ENCODE measurements at places on chromosomes 3 and 15.

DNA sequence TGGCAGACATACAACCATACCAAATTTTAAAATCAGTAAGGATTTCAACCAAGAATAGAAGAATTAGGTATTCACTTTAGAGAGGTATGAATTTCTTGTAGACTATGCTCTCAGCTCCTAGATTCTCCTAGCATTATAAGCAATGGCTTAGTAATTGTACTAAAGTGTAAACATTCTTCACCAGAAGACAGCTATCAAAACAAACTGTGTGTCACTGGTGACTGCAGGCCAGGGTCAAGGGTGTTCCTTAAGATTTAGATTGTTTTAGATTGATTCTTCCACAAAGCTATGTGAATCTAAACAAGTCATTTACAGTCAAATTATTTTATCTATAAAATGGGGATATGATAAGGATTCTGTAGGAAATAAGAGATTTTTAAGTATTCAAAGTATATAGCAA lies 23.1 kb upstream of the GP5 start:
- DNase-seq, result peak; percentile 49

GRCh38 chr15:84778194-84778593 lies 29.8 kb downstream of the ZNF592 start:
- DNase-seq, result no peak

DNA sequence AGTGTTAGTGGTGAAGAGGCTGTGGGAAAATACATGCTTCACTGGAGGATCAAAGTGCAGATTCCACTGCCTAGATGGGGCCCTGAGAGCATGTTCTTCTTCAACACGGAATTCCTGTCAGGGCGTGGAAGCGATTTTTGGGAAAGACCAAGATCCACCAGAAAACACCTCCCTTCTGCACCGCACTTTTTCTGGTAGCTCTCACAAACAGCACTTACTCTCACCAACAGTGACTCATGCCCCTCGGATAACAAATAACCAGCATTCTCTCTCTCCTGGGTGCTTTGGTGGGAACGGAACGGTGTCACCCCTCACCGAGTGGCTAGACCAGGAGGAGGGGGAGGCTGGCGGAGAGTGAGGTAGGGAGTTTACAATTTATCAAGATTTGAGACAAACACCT lies 40.1 kb downstream of the ADAMTSL3 start:
- no peak for DNase-seq

GRCh38 chr15:78090422-78091063 lies 1.8 kb upstream of the SH2D7 start:
- no peak for DNase-seq

DNA sequence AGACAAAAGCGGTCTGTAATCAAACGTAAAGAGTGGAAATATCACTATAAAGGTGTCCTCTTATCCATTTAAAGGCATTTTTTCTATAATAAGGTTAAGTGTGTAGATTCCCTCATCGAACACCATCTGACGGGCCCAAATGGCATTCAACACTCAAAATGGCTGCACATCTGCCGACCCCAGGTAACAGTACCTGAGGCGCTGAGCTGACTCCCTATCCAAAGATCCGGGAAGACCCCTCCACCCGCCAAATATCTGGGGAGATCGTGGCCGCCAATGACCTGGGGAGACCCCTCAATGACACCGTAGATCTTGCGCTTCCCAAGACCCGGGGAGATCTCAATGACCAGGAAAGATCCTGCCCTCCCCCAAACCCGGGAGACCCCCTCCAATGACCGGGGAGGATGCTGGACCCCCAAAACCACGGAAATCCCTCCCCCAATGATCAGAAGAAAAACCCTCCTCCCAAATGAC lies 476 bp downstream of the IP6K2 start:
- DNase-seq, result no peak

GRCh38 chr15:35444557-35445204 lies 101.3 kb downstream of the DPH6 start:
- DNase-seq, result peak; percentile 59

DNA sequence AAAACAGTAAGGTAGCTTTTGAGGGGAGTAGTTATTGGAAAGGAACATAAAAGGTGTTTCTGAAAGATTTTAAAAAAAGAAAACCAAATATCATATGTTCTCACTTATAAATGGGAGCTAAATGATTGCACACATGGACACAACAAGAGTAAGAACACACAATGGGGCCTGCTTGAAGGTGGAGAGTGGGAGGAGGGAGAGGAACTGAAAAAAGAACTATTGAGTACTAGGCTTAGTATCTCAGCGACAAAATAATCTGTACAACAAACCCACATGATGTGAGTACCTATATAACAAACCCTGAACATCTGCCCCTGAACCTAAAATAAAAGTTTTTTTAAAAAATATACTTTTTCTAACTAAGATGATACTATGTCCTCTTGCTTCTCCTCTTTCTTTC lies 138.3 kb downstream of the CGGBP1 start:
- DNase-seq, result no peak

- DNase-seq, result no peak
Observed at GRCh38 chr3:89932882-89933281, 825.5 kb downstream of the EPHA3 start.

GRCh38 chr3:154971341-154971740 lies 108.8 kb upstream of the MME start:
- DNase-seq, result no peak

DNA sequence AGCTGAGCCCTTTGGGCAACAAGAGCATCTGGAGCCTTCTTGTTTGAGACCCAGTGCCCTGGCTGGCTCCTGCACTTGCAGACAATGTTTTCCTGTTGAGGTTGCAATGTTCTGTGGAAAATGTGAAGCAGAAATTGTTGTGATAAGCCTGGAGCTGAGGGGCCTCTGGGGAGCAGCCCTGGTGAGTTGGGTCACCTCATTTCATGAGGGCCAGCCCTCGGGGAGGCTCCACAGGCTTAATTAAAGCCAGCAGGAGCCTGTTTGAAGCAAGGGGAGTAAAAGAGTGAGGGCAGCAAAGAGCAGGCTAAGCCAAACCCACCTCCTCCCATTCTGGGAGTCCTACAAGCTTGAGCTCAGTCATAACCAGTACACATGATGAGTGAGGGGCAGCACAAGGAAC lies 154.3 kb downstream of the ALDH1A2 start:
- no peak for DNase-seq

GRCh38 chr3:133191818-133192217 lies 153.6 kb downstream of the TMEM108 start:
- DNase-seq, result no peak

GRCh38 chr3:148457886-148458285 lies 239.8 kb upstream of the AGTR1 start:
- no peak for DNase-seq

DNA sequence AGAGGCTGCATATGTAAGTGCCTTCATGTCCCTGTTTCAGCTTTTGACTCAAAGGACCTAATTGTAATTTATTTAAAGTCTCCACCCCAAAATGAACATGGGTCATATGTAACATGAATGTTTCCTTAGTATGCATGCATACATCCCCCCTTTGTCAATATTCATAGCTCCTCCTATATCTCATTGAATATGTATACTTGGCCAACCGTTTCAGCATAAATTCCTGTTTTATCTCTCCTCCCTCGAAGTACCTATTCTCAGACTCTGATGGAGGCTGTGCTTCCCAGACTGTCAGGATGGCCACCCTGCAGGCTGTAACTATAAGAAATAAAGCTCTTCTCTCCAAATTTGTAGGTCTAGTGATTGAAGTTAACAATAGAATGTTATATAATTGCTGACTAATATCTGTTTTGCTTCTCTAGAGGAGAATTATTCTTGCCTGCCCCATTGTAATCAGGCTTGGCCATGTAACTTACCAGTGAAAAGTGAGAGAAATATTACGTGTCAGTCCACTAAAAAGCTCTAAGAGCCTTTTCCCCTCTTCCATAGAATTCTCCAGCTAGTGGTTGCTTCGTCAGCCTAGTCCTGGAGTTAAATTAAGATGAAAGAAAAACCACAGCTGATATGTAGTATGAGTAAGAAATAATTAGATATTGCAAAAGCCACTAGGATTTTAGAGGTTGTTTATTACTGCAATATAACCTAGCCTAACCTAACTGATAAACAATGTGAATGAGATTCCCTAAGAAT lies 245.1 kb downstream of the ZNF385D start:
- no peak for DNase-seq

DNA sequence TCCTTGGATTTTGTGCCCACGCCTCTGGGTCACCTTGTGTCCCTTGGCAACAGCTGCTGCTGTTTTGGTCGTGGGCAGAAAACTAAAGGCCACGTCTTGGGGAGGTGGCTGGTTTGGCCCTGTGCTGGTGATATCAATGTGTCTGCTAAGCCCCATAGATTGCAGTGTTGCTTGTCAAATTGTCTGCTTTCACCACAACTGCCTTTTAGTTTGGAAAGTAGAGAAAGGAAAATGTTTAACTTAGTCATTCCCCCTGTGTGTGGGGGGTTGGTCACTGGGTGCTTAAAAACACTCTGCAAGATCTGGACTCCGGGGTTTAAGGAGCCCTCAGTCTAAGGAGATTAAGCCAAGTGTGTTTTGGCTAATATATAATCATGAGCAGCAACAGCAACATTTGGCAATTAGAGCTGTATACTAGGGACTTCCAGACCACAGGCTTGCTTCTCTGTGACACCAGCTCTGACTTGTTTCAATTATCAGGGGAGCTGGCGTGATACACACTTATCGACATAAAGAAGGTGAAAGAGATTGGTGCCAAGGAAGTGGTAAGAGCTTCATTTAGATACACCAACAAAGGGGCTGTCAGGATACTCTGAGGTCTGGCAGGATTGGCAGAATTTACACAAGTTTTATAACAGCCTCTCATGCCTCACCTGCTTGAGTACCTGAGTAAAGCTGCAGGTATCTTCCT lies 3.5 kb downstream of the SMAD3 start:
- peak; percentile 50 for DNase-seq

GRCh38 chr3:128492671-128493569 lies at the start of gene GATA2:
Gene GATA2 (minus strand): TSS chr3:128493201. CDS start chr3:128487031, 6,170 bp downstream.
- no peak for DNase-seq

- DNase-seq, result no peak
Observed at GRCh38 chr3:60402931-60403330, 848.3 kb downstream of the FHIT start.

GRCh38 chr3:71240034-71240433 lies 343.5 kb downstream of the FOXP1 start:
- DNase-seq, result no peak

DNA sequence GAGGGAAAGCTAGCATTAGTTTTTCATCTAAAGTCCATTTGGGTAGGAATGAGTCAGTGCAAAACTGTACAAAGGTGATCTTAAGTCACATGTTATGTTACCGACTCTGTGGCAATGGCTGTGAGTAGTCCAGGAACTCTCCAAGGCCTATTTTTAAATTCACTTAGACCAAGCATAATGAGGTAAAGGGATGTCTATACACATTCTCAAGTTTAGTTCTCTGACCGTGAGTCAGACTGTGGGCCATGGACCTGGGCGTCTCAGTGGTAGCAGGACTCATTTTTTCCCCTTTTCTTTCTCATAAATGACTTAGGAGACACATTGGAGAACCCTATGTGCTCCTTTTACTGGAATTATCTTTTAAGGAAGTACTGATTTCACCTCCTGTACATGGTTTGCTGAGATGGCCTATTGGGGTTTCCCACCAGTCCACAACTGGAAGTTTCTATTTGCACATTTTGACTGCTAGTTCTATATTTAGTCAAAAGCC lies 488.7 kb upstream of the TPRG1 start:
- DNase-seq, result peak; percentile 86

- DNase-seq, result no peak
Observed at GRCh38 chr3:140552403-140552802, 125.5 kb upstream of the TRIM42 start.

- DNase-seq, result no peak
Observed at GRCh38 chr15:39743611-39744010, 39.0 kb downstream of the FSIP1 start.

DNA sequence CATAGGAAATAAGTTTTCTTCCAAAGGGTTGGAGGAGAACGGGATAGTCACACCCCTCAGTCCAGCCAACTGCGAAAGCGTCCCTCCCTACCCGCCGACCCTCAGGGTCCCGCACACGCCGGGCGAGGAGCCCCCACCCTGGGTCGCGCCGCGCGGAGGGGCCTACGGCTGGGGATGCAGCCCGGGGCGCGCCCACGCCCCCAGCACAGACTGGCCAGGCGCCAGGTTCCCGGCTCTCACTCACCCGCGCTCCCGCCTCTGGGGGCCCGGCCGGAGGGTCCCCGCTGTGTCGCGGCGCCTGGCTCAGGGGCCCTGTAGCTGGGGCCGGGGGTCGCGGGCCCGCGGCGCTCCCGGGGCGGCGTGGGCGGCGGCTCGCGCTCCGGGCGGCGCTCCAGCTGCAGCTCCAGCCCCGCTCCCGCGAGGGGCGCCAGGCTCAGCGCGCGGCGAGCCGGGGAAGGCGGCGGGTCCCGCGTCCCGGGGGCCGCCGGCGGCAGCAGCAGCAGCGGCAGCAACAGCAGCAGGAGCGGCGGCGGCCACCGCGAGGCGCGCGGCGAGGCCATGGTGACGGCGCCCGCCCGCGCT lies 375 bp downstream of the HEG1 start:
- DNase-seq, result no peak

DNA sequence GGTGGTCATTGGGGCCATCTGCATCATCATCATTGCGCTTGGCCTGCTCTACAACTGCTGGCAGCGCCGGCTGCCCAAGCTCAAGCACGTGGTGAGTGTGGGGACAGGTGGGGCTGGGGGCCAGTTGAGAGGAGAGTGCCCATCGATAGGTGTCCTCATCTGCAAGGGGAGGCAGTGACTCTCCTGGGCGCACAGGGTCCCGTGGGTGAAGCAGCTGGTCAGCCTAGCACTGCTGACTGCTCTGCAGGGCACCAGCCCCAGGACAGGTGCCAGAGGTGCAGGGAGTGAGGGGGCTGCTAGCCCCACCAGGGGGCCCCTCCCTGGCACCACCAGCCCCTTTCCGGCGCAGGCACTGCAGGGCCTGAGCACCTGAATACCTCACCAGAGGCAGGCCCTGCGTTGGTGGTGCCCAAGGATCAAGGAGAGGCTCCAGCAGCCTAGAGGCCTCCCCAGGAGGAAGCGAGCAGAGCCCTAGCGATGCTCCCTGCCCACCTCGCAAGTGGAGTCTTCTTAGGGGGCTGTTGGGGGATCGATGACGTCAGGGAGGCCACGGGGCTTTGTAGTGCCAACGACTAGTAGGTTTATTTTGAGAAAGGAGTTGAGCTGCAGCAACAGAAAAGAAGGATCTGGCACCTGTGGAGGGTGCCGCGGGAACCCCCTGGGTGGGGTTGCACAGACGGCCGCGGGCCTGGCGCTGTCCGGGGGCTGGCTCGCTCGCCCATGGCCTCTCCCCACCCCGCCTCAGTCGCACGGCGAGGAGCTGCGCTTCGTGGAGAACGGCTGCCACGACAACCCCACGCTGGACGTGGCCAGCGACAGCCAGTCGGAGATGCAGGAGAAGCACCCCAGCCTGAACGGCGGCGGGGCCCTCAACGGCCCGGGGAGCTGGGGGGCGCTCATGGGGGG lies 976 bp upstream of the ABTB1 start:
- peak; percentile 10 for DNase-seq

Measured in EL (cell line).